ENCODE measurements at places on chromosomes 4 and X.

- DNase-seq: no peak
Observed at GRCh38 chrX:25049357-25049756, 33.6 kb upstream of the ARX start.

GRCh38 chrX:153688911-153689590 is 1.3 kb downstream of the SLC6A8 start:
- no peak for DNase-seq

GRCh38 chr4:1632109-1633104 is 51.7 kb downstream of the FAM53A start:
- DNase-seq: no peak

DNA sequence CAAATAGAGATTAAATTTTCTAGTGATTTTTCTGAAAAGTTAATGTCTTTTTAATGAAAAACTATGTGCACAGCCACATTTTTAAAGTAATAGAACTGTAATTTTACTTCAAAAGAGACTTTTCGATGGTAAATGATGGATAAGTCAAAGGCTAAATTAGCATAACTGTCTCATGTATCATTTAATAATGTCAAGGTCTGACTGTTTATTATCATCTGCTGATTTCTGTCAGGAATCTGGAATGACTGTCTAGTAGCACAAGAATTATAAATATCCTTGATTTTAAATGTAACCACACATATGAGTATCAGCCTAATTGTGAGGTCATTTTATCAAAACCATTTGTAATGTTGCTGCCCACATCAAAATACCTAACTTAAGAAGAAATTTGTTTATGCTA is 333.8 kb downstream of the EPHA5 start:
- no peak for DNase-seq

DNA sequence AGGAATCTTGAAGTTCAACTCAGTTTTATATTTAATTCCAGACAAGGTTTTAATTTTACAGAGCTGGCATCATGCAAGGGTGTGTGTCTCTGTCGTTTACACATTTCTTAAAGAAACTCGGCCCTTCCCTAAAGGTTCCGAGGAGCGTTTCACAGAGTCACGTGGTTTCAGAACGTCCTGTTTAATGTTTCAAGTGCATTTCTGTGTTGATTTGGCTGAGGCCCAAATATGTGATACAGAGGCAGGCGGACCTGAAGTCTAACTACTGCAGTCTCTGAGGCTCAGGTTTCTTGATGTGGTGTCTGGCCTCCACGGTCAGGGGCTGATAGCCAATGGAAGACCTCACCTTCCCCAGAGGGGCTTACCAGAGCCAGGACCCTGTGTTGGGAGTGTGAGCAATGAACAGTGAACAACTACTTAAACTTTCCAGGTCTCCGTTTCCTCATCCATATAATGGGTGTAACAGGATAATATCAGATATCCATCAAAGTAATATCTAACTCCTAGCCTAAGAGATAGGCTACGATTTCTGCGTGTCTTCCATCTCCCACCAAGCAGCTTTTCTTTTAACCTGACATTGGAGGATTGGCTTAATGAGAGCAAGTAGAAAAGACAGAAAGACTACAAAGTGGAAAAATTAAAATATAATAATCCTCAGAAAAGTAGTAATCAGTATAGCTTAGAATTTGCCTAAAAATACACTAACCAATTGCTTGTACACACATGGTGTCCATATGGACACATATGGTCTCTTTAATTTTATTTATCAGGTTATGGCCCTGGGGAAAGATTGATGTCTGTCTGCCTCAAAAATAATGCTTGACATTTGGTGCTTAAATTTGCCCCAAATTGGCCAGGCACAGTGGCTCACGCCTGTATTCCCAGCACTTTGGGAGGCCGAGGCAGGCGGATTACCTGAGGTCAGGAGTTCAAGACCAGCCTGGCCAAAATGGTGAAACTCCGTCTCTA is 50.0 kb upstream of the TRIM2 start:
- DNase-seq: peak; percentile 14

DNA sequence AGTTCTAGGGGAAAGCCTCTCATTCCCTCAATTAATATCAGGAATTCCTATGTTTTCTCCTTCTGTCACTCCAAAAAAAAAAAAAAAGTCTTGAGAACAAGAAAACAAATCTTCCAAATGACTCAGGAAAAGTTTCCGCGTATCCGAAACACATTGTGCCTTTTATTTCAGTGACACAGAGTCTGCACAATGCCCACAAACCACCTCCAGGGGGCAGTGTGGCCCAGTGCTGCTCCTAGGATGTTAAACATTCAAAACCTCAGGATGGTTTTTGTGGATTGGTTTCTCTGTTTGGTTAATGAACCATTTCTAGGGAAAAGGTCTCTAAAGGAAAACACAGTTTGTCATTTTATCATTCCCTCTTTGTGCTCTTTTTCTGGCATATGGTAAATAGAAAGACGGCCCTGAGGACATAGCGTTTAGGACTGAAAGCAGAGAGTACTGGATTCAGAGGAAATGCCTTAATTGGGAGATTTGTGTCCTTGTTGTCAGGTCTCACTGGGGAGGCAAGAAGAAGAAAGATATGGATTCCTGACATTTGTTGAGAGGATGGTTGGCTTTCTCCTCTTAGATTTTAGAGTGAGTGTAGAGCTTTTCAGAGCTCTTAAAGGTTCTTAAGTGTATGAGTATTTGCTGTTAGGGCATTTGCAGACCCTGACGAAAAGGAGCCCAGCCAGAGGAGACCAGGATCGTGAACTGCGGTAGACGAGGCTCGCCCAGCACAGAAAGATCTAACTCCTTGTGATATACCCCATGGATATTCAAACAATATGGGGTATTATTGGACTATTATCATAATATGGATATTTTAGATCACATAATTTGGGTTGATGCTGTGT is 65.7 kb upstream of the MAP9 start:
- peak; percentile 3 for DNase-seq

DNA sequence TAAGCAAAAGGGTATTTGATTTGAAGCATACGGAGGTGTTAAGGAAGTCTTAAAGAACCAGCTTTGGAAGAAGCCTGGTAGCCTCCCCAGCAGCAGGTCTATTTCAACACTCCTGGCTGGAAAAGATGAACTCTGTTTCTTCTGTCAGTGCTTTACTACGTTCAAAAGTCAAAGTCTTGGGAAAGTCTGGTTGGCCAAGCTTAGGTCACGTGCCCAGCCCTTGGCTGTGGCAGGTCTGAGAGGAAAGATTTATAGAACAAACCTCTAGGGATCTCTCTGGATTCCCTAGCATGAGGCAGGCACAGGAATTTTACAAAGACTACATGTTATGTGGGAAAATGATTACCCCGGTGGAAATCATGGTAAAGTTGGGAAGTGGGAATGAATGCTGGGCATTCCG is 8.6 kb upstream of the ARHGAP10 start:
- no peak for DNase-seq

DNA sequence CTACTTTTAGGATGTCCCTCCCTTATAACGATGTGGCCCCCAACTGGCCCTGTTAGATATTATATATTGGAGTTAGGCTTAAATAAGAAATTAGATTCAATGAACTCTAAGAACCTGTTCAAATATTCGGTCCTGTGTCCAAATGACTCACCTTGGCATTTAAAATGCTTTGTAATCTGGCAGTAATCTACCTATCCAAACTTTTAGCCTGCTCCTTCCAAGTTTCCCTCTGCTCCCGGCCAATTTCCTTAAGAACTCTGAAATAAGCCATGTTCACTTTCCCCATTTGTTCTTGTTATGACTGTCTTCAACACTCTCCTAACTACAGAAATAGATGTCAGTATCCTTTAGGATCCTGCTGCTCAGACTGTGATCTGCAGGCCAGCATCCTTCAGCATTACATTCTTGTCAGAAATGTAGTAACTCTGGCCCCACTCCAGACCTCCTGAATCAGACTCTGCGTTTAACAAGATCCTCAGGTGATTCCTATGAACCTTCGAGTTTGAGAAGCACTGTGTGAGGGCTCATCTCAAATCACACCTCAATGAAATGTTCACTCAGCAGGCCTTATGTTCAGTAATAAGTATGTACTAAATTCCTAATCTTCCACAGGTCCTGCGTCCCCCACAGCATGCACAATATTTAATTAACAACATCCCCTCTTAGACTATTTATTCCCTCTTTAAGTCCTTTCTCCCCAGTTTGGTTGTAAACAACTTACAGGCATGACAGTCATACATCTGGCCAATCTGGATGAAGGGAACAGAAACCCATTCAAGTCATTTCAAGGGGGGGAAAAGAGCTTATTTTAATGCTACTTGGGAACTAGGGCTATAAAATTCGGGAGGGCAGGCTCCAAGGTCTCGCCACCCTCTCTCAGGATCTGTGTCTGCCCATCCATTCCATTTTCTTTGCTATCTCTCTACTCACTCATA is 3.0 kb downstream of the ATP8A1 start:
- no peak for DNase-seq
